EH (cell line): ENCODE measurements at places on chromosomes 7 and 10.
A peak's percentile ranks its signal among the peaks of the same experiment; 100 is the strongest.

DNA sequence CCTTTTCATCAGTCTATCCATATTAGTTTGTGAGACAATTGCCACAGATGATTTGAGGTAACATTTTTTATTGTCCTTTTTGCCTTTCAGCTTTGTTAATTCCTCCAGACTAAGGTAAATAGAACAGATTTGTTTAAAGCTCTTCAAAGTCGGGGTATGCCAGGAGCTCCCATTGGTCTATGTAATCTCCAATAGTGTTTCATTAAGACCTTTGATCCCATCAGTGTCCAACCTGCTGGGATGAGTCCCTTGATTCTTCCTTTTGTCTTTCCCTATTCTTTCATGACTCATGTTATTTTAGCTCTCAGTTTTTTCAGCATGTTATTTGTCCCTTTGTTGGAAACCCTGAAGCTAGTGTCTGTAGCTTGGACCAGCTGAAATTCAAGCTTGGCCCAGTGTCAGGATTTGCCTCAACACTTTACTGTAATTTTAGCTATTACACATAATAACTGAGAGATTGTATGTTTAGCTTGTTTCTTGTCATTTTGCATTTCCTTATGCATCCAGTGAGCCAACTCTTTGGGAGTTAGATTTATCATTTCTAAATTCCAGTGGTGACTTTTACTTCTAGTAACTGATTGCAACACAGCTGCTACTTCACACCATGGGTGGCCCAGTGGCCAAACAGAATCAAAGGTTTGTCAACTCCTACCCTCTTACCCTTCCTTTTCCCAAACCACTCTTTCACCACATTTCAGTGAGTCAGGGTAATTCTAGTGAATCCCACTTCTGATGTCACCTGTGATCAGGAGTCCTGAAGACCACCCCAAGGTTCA, 15.3 kb downstream of the AGBL3 start:
- peak; percentile 29 for DNase-seq

- peak; percentile 54 for DNase-seq
Observed at GRCh38 chr7:20598459-20599309, 16.8 kb upstream of the ABCB5 start.

GRCh38 chr7:30038196-30038980, 10.2 kb downstream of the PLEKHA8 start:
- DNase-seq: peak; percentile 43

GRCh38 chr7:80900583-80901576, 18.0 kb downstream of the SEMA3C start:
- DNase-seq: peak; percentile 59

DNA sequence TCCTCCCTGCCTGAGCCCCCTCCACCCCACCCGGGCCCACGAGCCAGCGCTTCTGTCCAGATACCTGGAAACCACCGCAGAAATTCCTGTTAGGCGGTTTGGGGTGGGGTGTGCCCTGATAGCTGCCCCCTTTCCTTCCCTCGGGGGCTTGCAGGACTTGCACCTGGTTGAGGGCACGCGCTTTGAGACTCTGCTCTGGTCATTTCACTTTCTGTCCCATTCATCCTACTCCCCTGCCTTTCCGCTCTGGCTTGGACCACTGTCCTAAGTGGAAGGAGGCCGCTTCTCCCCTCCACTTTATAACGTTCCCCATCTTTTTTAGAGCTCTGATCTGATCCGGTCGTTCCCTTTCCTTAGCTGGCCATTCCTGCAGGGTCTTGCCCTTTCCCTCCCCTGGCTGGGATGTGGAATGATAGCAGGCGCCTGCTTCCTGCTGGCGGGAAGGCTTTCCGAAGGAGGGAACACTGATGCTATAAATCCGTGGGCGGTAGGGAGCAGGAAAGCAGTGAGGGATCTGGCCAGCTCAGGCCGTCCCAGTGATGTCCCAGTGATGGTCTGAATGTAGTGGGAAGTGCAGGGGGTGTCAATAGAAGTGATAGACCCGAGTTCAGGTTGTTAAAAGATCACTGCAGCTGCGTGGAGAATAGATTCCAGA, 852 bp upstream of the PRKAR1B start:
- peak; percentile 46 for DNase-seq

- DNase-seq: no peak
Observed at GRCh38 chr10:124383496-124383895, 35.2 kb downstream of the OAT start.

- no peak for DNase-seq
Observed at GRCh38 chr7:128884561-128885369, 22.1 kb downstream of the ATP6V1F start.

GRCh38 chr10:73761781-73762180, 17.6 kb downstream of the SEC24C start:
- no peak for DNase-seq

DNA sequence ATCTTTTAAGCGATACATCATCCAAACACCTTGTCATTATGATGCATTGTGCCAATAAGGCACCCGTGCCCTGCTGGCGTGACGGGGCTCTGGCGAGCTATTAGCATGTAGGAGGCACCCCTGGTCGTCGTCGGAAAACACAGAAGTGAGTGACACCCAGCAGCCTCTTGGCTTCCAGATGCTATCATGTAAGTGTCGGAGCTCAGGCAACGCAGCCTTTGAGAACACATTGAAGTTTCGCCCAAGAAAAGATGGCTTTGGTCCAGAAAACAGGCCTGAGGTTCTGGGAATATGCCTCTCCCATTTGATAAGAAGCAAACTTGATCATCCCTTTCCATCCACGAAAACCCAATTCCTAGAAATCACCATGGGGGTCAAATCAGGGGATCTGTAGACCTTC, 555.3 kb downstream of the GALNT17 start:
- no peak for DNase-seq

DNA sequence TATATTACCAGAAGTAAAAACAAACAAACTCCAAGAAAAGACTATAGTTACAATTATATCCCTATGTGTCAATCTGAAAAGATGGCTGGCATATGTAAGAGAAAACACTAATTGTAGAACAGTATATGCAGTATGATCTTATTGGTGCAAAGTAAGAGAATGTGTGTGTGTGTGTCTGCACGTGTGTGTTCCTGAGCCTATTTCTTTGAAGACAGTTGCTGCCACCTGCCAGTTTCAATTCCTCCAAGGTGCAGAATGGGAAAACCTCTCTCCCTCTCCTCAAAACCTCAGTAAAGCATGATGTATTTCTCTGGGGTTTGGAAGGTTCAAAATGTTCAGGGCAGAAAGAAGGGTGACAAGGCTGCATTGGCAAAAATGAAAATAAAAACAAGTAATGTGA, 8.8 kb upstream of the SFTPA1 start:
- DNase-seq: no peak

DNA sequence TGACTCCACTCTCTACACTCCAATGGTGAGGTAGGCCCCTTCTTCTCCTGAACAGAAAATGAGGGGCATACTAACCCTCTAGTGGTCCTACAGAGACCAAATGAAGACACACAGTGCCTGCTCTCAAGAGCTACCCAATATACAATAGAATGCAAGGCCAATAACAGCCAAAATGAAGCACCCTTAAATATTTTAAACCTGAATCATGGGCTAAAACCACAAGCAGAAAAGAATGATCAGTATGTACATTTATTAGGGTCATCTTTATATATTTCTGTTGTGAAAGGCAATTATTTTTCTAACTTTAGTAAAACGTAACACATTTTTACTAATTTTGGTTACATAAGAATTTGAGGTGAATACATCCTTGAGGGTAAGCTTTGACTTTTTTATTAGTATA, 49.9 kb upstream of the COL1A2 start:
- peak; percentile 87 for DNase-seq

GRCh38 chr7:37930226-37930948, 9.9 kb downstream of the EPDR1 start:
- no peak for DNase-seq

DNA sequence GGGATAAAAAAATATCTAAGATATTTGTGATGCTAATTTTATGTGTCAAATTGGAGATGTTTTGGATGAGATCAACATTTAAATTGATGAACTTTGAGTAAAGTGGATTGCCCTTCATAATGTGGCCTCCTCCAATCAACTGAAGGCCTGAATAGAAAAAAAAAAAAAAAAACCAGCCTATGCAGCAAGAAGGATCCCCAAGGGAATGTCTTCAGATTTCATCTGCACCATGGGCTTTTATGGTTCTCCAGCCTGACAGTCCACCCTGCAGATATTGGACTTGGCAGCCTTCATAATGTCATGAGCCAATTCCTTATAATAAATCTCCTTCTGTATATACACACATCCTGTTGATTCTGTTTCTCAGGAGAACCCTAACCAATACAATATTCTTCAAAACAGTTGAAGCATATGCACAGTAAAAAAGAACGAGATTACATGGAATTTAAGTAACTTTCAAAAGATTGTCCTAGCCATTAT, 316.9 kb upstream of the PLXDC2 start:
- no peak for DNase-seq

DNA sequence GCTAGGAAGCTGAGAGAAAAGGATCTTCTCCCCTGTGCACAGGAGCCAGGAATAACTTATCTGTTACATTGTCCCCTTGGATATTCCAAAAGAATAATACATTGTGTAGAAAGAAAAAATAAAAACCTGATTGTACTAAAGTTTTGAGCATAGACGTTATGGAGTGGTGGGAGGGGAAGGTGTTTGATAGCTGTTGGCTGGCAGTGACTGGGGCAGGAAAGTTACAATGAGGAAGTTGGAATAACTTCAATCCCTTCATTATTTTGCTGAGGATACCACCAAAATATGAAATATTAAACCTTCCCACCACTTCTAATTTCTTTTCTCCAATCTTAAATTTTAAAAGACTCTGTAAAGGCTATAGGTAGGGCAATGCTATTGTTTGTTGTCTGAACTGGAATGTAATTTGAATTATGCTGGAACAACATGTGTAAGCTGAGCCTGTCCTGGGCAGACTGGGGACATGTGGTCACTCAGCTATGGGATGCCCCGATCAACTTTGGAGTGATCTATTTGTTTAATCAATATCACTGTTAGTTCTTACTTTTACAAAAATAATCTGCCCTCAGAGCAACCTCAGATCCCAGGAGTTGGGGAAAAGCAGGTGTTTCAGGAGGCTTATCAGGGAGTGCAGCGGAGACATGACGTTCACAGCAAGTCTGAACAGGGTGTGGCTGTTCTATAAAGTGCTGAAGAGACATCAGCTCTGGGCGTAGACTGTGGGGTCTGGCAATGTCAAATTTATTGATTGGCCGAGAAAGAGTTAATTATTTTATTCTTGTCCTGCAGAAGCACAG, 20.8 kb downstream of the CYP3A43 start:
- DNase-seq: no peak
